ENCODE measurements at places on chromosomes 5 and 9. TPM values are rescaled to one million over a fixed set of nuclear protein-coding genes. Genes with fewer than 3 reads are reported as not detected.

Gene NR4A3
- polyA plus RNA-seq: 3.8 TPM

Gene TMEM252
- not detected for polyA plus RNA-seq

DNA sequence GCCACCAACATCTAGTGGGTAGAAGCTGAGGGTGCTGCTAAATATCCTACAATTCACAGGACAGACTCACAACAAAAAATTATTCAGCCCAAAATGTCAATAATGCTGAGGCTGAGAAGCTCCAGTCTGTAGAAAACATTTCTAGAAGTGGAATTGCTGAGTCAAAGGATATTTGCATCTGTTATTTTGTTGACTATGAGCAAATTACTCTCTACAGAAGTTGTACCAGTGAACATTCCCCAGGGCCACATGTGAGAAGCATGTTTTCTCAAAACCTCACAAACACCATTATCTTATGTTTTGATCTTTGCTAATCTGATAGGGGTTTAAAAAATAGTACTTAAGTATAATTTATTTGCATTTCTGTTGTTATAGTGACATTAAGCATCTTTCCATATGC, 15.4 kb downstream of the ITK start:
- DNase-seq: no peak

GRCh38 chr9:121979736-121980135, 113.4 kb downstream of the TTLL11 start:
- no peak for DNase-seq

Measured in pancreas (tissue), 10 donors.